ENCODE measurements at places on chromosomes 1 and 21.

GRCh38 chr21:26909972-26910371 is 56.9 kb downstream of the ADAMTS5 start:
- no peak for DNase-seq

GRCh38 chr1:187033693-187034390 is 205.1 kb downstream of the PLA2G4A start:
- no peak for DNase-seq

GRCh38 chr21:40070871-40071270 is 203.6 kb downstream of the PCP4 start:
- DNase-seq = no peak

GRCh38 chr1:78004719-78005447 is at the start of gene DNAJB4:
Gene DNAJB4, plus strand, starts transcription at chr1:78004939. Its CDS starts 172 bp downstream, at chr1:78005111.
- peak; percentile 95 for DNase-seq

DNA sequence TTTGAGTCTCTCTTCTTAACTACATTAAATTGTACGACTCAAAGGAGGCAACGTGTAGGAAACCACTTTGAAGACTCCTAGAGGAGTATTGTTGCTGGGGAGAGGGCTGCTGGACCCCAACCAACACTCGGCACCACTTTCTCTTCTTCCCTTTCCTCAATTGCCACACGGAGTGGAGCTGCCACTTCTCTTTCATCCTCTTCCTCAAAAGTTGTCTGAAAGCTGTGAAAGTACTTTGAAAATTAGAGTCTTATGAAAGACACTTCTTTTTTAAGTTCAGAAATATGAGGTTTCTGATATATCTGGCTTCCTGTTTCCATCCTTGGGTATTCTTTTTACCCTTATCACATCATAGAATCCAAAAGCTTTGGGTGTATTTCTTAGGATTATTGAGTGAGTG is 59.5 kb downstream of the MRPS6 start:
- DNase-seq = no peak

DNA sequence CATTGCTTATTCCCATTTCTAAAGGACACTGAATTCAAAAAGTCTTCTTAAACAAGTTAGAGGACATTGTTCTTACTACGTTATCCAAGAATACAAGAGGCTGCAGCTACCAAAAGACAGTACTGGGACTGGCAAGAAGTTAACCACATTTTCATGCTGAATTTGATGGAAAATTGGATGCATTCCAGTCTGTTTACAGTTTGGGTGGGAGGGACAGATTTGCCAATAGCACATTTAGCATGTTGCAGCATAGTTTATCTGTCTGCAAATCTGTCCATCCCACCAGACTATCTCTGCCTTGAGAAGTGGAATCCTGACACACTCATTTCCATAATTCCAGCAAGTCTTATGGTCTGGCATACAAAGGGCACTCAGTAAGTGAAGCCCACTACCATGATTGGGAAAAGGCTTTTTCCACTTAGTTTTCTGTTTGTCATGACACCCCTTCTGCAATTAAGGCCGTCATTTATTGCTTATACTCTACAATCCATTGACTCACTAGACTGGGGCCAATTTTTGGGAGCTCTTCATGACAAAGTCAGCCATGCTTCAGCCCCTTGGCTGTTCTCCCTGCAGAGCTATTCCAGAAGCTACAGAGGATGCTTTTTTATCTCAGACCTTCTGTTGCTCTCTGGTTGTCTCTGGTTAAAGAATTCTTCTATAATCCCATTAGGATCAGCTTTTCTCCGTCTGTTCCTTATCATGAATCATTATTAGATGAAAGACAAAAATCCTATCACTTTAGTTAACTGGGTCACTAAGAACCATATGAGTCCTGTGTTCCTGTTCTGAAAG is 355.8 kb upstream of the PTBP2 start:
- no peak for DNase-seq

DNA sequence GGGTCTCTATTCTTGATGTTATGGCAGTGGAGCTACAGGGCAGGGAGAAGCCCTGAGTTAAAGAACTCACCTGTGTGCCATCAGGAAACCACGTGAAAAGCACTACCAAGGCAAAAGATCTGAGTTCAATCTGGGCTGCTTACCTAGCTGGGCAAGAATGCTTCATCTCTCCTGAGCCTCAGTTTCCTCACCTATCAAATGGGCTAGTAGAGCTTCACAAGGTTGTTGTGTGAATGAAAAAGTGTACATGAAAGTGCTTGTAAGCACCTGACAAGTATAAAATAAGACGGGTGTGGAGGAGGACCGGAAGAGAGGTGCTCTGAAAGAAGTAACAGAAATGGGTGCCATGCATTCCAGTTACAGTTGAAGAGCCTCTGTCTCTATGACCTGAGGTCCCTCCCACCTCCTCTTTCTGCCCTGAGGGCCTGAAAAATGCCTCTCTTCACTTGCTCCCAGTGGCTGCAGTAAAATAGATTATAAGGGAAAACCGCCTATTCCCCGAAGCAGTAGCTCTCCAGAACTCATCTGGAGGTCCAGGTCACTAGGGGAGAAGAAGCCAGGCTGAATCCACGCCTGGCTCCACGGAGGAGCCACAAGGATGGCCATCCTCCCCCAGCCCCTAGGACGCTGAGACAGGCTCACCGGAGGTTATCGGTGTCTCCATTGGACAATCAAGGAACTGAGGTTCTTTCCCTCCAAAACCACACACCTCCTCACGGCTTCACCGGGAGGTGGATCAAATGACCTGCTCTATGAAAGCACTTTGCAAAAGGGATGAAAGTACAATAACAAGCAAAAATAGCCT is 1.4 kb downstream of the GPR161 start:
- DNase-seq = no peak

DNA sequence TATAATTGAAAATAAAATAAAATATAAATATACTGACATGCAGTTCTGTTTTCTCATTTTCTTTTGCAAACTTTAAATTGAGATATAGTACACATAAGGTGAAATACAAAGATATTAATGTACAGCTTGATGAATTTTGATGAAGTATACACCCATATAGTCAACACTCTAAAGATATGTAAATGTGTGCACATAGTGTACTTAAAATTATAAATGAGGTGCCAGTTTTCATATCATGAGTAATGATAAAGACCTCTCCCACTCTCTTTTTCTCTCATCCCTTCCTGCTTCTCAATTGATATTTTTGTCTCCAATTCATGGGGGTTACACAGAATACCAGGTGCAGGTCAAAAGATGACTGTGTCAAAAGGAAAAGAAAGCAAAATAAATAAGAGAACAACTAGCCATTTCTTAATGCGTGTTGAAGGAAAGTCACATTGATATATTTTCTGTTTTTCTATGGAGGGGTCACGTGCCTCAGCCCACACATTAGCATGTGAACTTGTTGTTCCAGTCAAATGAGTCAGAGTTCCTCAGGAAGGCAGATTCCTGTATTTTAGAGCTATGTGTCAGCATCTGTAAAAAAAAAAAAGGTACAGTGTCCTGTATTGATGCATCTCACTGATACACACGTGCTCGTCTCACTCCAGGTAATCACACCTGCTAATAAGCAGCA is 64.3 kb upstream of the HOOK1 start:
- no peak for DNase-seq

DNA sequence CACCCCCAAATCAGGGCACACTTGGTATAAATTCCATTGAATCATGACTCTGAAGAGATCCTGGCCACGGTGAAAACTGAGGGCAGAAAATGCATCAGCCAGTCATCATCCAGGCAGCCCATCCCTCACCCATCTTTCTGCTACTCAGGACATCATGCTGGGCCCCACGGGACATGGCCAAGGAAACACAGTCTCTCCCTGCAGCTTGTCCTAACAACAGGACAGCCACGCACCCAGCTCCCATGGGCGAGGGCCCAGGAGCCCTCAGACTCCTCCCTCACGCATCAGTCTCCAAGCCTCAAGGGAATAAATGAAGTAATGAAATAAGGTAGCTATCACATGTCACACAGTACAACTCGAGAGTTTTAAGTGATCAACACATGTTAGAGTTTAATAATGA is 37.8 kb downstream of the ELK4 start:
- no peak for DNase-seq

GRCh38 chr1:8822373-8823294 is 5.2 kb upstream of the RERE start:
- DNase-seq = no peak

- DNase-seq = peak; percentile 87
Observed at GRCh38 chr1:154463512-154463990, 38.5 kb upstream of the TDRD10 start.

DNA sequence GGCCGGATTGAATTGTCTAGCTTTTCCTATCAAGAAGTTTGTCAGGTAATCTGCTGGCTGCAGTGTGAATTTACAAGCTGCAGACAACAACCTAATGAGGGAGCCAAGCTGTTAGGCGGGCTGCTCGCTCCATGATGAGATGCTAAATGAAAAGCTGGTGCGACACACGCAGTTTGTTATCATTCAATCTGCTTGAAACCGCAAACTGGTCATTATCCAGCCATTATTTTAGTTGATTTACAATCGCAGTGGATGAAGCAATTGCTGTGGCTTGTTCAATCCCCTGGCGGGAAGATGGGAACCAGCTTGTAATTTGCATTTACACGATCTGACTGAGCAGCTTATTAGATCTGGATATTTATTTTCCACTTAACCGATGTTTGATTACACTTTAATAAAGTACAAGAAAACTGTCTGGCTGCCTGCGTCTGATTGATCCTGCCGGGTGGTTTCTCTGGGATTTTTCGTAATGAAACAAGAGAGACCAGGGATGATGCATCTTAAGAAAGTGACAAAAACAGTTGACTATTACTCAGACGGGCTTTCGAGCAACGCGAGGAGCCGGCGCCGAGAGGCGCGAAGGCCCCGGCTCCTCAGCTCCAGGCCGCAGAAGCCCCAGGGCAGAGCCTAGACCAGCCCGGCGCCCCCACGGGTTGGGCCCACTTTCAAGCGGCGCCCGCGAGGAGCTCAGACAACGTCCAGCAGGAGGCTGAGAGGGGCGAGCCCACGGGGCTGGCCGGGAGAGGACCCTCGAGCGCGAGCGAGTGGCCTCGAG is 118.0 kb upstream of the BARHL2 start:
- DNase-seq = no peak

DNA sequence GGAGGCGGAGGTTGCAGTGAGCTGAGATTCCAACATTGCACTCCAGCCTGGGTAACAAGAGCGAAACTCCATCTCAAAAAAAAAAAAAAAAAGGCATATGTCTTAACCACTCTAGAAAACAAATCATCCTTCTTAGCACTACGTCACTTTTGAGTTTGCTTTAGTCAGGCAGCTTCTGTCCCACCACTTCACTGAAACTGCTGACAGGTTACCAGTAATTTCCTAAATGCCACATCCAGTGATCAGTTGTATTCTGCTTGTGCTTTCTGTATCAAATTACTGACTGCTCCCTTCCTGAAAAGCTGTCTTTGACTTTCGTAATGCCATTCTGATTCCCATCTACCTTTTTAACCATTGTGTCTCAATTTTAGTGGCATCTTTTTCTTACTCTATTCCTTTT is 21.7 kb downstream of the RCOR3 start:
- no peak for DNase-seq

DNA sequence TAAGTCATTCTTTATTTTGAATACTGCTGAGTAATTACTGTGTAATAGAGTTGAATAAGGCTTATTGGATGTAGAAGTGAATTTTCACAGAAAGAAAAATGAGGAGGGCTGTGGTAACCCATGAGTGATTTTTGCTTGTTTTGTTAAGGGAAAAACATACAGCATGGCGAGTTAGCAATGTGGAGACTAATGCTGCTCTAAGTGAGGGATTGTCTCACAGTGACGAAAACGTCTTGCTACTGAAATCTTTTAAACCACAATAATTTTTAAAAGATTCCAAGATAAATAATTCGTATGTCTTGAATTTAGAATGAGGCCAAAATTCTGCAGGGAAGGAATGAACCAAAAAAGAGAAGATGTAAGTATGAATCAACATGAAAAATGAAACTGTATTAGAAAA is 16.2 kb upstream of the PLA2G4A start:
- no peak for DNase-seq

DNA sequence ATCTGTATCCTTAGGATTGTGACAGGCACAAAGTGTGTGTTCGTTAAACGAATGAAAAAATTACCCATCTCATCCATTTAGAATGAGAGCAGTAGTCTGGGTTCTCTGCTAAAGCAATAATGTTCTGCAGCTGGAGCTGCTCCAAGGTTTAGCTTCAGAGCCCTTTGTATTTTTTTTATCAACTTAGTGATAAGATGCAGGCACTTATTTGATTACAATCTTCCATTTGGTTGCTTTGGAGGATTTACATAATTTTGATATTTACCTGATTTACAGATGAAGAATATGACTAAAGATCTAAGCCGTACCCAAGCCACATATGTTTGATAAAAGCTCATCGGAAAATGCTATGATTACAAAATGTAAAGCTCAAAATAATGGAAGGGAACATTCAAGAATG is 201.2 kb downstream of the KCTD3 start:
- no peak for DNase-seq

- DNase-seq = peak; percentile 35
Observed at GRCh38 chr1:227945891-227946623, 1.7 kb downstream of the WNT9A start.

DNA sequence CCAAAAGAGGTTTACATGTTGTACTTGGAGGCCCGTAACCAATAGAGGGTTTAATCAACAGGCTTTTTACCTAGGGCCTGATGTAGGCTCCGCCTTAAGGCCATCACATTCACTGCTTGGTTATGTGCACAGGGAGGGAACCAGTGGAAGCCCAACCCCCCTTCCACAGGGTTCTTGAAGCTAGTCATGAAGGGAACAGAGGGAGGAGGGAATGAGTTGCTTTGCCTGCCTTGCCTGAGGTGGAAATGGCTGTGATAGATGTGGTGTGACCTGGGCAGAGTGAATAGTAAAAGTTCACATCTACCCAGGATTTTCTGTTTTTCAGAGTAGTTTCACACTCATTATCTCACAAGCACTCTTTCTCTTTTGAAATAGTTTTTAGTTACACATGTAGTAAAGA is 215.1 kb downstream of the ST6GALNAC3 start:
- DNase-seq = no peak

DNA sequence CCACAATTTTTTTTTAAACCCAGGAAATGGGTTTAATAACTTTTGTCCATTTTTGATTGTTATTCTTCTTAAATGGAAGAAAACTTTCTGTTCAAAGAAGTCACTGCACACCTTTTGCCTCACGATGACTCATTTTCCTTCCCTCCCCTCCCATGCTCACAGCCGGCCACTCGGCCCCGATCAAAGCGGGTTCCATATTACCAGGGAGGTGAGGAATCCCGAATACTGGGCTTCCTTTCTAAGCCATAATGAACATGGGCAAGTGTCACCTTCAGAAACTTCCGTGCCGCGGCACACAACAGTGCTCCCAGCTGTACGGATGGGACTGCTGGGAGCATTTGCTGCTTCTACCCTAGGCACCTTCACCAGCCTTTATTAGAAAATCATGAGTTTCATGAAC is 121.4 kb downstream of the HLCS start:
- no peak for DNase-seq

GRCh38 chr1:21631944-21632887 is 36.9 kb downstream of the RAP1GAP start:
- no peak for DNase-seq

GRCh38 chr1:218346391-218347204 is 1.5 kb downstream of the TGFB2 start:
- DNase-seq = no peak
